Thoracic aorta (tissue), 2 donors: ENCODE measurements at places on chromosomes 1 and 21.

- DNase-seq: no peak
Measured at GRCh38 chr1:217027403-217028080, 304.3 kb upstream of the ESRRG start.

DNA sequence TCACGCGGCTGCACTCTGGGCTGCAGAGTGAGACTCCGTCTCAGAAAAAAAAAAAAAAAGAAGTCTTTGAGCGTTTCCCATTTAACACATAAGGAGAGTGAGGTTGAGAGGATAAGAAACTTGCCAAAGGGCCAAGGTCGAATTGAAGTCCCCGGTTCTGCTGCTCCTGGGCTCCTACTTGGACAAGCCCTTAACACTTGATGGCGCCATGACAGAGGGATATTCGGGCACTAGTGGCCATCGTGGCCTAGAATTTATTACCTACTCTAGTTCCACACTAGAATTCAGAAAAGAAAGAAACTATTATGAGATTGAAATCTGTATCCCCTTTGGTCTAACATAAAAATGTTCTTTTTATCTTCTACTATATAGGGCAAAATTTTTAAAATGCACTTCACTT, 65.7 kb upstream of the NEK2 start:
- no peak for DNase-seq

DNA sequence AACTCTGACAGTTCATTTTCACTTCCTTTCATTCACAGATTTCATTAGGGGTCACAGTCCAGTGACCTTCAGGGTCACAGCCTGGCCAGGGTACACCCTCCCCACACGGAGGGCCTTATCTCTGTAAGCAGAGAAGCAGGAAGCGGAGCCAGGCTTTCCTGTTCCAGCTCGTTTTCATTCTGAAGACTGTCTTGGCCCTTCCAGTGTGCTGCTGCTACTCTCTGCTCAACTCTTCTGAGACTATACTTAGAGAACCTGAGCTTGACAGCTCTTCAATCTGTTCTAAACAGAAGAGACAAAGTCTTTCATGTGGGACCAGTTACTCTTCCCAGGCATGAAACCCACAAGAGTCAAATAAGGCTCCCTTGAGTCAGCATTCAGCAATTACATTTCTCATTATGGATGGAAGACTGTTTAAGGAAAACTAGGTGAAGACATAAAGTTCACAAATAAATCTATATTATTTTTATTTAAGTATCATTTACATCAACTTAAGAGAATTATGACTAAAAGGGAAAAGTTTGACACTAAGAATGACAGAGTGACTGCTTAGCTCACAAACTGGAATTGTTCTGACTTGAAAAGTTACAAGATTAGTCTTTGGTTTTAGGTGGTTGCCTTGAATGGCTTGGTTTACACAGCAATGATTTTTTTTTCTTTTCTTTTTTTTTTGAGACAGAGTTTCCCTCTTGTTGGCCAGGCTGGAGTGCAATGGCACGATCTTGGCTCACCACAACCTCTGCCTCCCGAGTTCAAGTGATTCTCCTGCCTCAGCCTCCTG, 4.8 kb upstream of the TDRD10 start:
- DNase-seq: no peak

DNA sequence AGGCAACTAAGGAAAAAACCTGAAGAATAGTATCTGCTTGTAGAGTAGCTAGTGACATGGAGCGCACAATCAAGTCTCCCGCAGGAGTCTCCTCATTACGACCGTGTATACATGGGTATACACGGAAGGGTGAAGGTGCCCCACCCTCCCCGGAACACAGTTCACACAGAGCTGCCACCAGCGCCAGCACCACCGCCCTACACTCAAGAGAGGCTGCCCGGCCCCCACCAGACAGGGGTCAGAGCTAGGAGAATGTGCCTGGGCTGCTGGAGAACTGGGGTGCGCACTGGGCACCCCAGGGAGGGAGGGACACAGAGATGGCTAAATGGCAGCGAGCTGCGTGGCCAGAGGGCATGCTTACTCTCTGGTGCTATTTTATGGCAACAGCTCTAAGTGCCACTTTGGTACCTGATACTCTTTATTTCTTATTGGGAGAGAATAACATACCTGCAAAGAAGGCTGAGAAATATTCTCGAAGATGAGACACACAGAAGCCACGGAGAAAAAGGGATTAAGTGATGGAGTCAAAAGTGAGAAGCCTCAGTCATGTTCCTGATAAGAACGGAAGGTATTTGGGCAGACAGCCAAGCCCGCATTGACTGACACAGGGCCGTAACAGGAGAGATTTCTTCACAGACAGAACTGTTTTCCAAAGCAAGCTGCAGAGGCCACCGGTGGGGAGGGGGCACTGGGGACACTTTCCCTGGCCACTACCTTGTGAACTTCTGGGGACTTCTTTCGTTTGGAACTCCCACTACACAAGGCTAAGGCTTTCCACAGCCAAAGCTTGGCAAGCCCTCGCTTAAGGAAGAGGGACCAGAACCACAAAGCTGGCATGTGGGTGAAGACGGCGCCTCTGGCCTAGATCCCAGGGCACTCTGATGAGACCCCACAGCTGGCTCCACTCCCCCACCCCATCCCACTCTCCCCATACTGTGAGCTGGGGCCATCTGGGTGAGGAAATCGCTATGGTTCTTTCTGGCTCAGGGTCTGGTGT, 108.0 kb downstream of the PGBD5 start:
- no peak for DNase-seq

DNA sequence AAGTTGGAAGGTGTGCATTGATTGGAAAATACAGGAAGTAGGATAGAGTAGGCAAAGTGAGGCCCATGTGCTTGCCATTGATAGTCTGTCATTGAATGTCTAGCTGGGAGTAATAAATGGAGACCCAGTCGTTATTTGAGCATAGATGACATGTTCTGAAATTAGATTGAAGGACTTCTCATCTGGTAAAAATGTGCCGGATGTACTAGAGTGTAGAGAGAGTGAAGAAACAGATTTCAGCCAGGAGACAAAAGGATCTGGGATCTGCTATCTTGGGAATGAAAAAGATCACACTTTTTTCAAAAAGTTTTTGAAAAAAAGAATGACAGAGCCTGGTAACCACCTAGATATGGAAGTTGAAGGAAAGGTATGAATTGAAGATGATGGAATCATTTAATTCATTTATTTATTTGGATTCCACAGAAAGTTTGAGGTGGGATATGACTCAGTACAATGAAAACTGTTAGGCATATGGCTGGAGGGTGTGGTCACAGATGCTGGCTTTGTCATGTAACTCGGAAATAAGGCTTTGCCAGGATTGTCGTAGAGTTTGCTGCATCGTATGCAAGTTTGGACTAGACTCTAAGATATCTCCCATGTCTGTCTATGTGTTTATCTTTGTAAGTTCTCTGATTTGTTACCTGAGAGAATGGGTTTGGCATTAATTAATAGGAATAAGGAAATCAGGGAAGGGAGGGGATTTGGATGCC, 137.1 kb downstream of the PBX1 start:
- DNase-seq: no peak

- DNase-seq: no peak
Measured at GRCh38 chr1:7346070-7346596, 425.0 kb upstream of the VAMP3 start.
